ENCODE measurements at places on chromosomes 12 and 14.

DNA sequence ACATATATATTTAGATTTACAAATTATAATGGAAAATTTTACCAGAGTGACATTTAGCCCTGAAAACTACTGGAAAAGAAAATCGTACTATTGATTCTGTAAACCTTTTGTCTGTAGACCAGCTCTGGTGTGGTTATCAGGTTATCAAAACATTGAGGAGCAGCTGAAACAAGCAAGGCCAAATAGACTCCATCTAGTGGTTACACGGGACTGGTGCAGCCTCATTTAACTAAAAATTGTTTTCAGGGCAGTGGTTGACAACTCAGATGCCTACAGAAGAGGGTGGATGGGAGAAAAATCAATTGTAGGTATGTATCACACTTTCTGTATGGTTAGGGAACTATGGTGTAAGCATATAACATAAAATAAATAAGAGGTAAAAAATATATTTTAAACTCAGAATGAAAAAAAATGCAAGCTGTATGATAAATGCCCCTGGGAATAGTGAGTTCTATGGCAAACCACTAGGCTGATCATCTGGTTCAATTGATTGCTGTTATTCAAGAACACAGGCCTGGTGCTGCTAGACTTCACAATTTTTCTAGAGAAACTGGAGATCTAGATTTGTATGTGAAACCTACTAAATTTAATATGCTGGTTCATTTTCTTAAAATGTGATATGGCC lies 51.2 kb downstream of the ACSS3 start:
- DNase-seq = no peak

- DNase-seq = no peak
Measured at GRCh38 chr14:92564344-92565039, 50.9 kb downstream of the RIN3 start.

- no peak for DNase-seq
Measured at GRCh38 chr12:96425321-96425720, 25.1 kb upstream of the CDK17 start.

DNA sequence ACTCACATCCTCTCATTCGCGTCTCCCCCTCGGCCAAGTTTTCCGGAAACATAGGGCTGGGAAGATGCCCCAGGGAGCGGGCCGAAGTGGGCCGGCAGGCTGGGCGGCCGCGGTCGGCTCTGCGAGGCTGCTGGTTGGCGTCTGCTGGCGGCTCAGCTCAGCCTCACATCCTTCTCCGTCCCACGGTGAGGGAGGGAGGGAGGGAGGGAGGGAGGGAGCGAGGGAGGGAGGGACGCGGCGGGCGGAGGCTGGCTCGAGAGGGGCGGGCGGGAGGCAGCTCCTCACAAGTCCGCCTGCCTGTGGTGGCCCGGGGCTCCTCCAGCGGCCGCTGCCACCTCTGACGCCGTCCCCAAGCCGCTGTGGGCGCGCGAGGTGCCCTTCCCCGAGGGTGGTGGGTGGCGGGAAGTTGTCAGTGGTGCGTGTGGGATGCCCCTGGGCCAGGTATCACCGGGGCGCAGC lies 93.8 kb downstream of the RFLNA start:
- peak; percentile 55 for DNase-seq

GRCh38 chr12:110254971-110255540 lies 26.0 kb upstream of the ATP2A2 start:
- DNase-seq = no peak

GRCh38 chr14:74179856-74180255 lies 59.4 kb upstream of the VSX2 start:
- no peak for DNase-seq

DNA sequence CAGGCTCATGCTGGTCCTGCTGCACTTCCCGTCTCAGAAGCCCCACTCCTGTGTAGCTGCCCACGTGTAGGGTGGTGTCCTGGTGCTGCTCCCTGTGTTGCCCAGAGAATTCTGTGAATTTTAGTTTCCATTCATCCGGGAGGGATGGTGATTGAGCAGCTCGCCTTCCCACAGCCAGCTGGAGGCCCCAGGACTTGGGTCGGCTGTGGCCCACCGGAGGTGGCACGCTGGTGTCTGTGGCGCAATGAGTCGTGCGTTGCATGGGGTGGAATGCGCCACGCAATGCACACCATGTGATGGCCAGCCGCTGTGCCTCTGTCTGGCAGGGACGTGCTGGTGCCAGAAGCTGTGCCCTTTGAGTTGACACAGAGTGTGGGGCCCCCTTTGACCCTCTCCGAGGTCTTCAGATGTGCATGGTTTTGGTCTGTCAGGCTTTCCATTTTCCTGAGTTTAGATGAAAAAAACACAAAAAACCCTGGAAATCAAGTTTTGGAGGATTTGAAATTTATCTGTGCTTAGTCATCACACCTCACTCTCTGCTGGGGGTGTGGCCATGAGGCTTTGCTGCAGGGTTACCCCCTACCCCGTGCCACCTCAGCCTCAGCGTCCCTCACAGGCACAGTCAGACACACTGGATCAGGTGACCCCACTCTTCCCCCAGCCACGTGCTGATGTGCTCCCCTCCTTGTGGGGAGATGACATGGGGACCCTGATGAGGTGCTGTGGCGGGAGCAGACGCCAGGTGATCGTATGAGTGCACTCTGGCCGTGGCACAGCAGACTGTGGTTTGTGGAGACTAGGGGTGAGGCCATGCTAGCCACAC lies 64.6 kb downstream of the EP400 start:
- DNase-seq = no peak

DNA sequence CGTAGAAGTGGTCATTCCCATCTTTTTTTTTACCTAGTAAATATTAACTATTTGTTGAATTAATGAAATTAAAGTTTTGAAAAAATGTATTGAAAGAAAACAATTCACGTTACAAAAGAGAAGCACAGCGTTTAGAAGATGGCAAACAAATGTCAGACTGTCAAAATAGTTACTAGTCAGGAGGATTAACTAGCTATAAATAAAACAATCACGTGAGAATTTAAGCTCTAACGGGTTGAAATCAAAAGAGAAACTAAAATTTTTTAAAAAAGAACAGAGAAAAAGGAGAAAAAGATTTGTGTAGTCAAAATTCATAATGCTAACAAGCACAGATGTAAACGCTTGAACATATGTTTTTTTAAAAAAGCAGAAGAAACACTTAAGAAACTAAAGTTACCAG lies 26.4 kb downstream of the DDHD1 start:
- no peak for DNase-seq

- DNase-seq = peak; percentile 84
Measured at GRCh38 chr12:4272424-4273272, 914 bp upstream of the CCND2 start.

GRCh38 chr12:80364056-80364455 lies 80.0 kb upstream of the PTPRQ start:
- DNase-seq = no peak

DNA sequence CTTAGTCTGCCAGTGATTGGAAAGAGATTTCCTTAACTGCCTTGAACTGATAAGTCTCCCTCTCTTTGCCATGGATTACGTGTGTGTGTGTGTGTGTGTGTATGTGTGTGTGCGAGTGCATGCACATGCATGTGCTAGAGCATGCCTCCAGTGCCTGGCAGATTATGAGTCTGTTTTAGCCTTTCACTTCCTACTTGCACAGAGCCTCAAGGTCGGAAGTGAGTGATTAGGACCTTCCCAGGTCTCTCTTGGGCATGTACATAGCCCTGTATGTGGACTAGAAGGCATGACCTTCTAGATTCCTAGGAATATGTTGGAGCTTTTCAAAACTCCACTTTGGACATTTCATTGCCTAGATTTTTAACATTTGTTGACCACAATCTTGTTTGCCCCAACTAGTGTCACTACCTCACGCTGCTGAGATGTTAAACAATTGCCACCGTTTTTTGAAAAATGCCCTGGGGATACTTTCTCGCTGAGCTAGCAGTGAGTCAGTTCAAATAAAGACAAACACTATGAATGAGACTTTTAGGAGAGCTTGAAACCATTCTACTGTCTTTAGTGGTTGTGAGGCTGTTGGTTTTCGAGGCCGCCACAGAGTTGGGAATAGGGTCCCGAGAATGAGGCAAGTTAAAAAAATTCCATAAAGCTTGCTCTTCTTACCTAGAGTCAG lies 28.2 kb downstream of the KIAA0586 start:
- DNase-seq = no peak

DNA sequence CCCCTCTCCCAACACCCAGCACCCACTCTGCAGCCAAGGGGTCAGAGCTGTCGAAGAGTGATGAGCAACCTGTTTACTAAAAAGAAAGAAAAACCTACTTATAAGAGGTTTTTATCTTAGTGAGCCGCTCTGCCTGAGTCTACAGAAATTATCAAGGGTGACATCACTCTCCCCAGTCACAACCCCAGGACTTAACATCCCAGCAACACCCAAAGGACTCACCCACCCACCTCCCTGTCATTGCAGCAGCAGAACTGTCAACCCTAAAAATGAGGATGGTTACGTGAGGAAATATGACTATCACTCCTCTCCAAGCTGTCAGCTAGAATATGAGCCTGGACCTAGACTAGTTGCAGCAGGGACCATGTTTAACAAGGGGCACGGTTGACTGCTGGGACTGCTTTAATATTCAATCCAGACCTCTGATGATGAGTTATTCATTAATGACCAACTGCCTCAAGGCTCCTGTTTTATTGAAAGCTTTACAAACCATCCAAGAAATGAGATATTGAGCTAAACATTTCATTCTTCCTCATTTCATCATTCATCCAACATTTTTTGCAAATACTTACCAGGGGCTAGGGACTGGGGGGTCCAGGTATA lies 53.9 kb upstream of the FICD start:
- no peak for DNase-seq

DNA sequence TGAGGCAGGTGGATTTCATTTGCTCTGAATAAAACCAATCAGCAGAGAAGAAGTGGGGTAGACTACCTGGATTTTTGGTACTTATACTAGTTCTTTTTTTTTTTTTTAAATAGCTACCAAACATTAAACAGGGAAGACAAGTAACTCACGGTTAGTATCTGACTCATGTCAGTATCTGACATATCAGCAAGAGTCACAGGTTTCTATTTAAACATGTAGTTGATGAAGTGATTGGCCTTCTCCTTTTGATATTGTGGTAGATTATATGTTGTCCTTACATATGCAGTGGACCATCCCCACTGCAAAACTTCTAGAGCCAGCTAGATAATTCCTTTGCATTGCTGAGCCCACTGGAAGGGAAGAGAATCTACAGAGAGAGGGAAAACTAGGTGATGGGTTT lies 208.0 kb downstream of the ANO6 start:
- no peak for DNase-seq

GRCh38 chr14:91977884-91978283 lies 30.4 kb upstream of the FBLN5 start:
- DNase-seq = no peak

DNA sequence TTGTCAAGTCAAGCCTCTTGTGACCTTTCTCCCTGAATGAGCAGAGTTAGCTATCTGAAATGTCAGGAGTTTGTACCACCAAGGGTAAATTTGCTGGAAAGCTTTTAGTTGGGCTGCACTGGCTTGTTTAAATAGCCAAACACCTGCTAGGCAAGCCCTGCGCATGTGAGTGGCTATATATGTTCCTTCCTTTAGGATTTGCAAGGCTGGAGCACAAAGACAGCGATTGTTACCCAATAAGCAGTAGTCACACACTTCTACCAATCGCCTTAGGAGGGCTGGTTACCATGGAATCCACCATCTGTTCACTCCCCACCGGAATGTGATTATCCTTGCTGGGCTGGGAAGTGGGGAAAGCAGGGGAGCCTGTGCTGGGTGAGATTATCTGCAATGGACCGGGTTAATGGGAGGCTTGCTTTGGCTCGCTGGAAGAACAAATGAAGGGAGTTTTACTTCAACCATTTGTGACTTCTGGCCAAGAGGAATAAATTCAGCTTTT lies 102.5 kb downstream of the FGD4 start:
- no peak for DNase-seq

- DNase-seq = no peak
Measured at GRCh38 chr12:26080911-26081310, 43.9 kb downstream of the BHLHE41 start.

- DNase-seq = no peak
Measured at GRCh38 chr12:52060498-52061177, 9.1 kb upstream of the ATG101 start.

DNA sequence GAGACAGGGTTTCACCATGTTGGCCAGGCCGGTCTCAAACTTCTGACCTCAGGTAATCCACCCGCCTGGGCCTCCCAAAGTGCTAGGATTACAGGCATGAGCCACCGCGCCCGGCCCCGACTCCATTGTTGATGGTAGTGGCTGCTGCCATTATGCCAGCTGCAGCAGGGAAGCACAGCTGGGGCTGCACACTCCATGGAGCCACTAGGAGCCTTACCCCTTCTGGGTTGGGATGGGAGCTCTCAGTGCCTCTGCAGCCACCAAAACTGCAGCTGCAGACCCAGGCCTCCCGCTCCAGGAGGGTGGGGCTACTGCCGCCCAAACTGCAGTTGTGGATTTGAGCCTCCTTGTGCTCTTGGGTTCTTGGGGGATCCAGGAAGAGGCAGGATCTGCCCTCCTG lies 25.9 kb downstream of the TCHP start:
- no peak for DNase-seq

DNA sequence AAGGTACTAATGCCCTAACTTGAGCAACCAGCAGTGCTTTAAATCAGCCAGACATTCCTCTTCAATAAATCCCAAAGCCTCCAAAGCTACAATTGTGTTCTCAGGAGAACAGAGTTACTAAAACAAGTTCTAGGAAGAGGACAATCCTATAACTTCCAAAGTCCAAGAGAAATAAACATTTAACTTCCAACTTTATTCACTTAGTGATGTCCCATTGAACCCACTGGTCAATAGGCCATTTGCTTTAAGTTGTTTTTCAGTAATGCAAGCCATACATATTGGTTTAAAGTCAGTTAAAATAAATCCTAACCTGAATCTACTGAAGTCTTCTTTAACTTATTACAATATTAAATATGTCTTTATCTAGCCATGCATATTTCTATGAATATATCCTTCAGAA lies 165.4 kb downstream of the PAWR start:
- DNase-seq = no peak

GRCh38 chr14:33165144-33165925 lies 226.7 kb downstream of the NPAS3 start:
- DNase-seq = no peak

DNA sequence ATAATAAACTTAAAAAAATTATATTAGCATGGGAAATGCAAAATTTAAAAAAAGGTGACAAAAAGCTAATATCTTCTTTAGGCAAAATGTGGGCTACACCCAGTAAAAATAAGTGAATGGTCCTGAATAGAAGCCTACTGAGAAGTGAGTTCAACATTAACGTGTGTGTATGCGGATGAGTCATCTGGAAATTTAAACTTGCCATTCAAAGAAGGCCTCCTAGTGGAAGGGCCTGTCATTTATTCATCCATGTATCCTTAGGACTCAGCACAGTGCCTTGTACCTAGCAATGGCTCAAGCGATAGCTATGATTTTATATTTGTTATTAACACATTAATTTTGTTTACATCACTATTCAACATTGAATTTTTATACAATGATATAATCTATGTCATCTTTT lies 226.2 kb downstream of the NUBPL start:
- DNase-seq = no peak

- DNase-seq = no peak
Measured at GRCh38 chr14:96309133-96309895, 53.3 kb downstream of the BDKRB1 start.

GRCh38 chr12:112418273-112418607 lies 507 bp upstream of the PTPN11 start:
- no peak for DNase-seq

GRCh38 chr12:127268213-127268612 lies 998.8 kb upstream of the TMEM132C start:
- no peak for DNase-seq

Data from stimulated activated CD8-positive, alpha-beta memory T cell treated with anti-CD3 and anti-CD28 coated beads, Interleukin-7, amount 100 ng/mL, for 4 hours (primary cell).